Activated CD8-positive, alpha-beta T cell treated with anti-CD3 and anti-CD28 coated beads for 36 hours (primary cell): ENCODE measurements at places on chromosomes 5 and 9. TPM values are rescaled to one million over a fixed set of nuclear protein-coding genes. Genes with fewer than 3 reads are reported as not detected.

The MYORG gene
- total RNA-seq = 5.5 TPM

The SLC23A1 gene
- total RNA-seq = 0.63 TPM

The ANKRD18A gene
- total RNA-seq = 2.3 TPM

The CCDC152 gene
- 10.8 TPM for total RNA-seq

The OGN gene
- total RNA-seq = not detected

- H3K4me3 ChIP-seq = no peak overlapping the region
- H3K36me3 ChIP-seq = no peaks in the 10 kb centered on the region
- no peak for DNase-seq
- H3K4me1 ChIP-seq = peaks cover 3% of the 10 kb centered on the region
Measured at GRCh38 chr5:168875832-168876231, 296.7 kb upstream of the PANK3 start.

GRCh38 chr9:109817846-109818472 is 38.0 kb downstream of the PALM2AKAP2 start:
- no peaks in the 10 kb centered on the region for H3K36me3 ChIP-seq
- peaks cover 6% of the 10 kb centered on the region for H3K27me3 ChIP-seq
- DNase-seq = peak; percentile 62
- H3K27ac ChIP-seq = no peak overlapping the region
- no peaks in the 10 kb centered on the region for H3K4me1 ChIP-seq

DNA sequence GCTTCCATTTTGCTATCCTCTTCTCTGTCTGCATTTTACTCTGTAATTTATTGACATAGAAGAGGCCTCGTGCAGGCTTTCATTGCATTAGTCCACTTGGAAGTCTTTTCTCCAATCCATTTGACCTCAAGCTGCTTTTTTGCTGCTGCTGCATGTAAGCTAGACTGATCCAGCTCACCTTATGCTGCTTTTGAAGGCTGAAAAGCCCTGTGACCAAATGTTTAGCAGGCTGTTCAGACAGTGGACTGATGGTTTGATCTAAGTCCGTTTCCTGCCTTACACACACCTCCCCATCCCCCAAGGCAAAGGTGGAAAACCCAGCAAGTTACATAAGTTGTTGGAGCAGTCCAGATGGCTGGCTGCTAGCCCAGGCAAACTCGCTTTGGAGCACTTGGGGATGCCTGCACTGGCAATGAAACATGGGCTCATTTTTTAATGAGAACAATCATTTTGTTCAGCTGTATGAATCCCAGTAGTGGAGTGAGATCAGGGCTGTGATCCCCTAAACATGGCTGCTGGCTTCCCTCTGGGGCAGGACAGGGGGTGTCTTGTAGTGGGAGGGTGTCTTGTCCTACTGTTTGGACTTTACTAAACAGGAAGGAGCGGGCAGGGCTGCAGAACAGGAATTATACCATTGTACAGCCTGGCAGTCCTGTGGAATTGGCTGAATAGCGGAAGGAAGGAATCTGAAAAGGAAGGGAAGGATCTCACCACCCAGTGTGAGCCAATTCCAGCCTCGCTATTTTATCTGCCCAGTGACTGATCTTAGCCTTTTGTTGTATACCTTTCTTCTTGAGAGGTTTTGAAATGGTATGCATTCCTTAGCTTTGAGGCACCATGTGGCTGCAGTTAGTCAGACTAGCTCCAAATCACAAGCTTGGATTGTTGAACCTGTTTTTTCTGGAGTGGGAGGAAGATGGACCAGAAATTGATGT is 212.0 kb downstream of the ARHGAP26 start:
- peaks cover 57% of the 10 kb centered on the region for H3K4me1 ChIP-seq
- no peak for DNase-seq
- H3K27me3 ChIP-seq = no peaks in the 10 kb centered on the region
- H3K4me3 ChIP-seq = no peak overlapping the region
- peaks cover 11% of the 10 kb centered on the region for H3K36me3 ChIP-seq

DNA sequence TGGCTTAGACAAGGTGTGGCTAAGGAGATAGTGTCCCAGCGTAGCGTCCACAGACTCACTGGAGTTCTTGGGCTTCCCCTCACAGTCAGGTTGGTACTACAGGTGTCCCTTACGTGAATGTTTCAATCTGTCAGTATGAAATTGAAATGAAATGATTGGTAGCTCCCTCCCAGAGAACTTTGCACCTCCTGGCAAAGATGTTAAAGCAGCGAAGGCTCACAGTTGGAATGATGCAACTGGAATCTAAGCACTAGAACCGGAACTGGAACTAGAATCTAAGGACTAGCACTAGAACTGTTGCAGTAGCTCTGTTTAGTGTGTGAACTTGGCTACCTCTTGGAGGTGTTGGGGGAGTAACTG is 1.1 kb downstream of the SLC31A1 start:
- no peak for DNase-seq
- H3K27ac ChIP-seq = peak overlapping the region; percentile 89
- H3K4me3 ChIP-seq = peak overlapping the region; percentile 86
- H3K27me3 ChIP-seq = no peaks in the 10 kb centered on the region
- H3K36me3 ChIP-seq = peaks cover 11% of the 10 kb centered on the region

- H3K36me3 ChIP-seq = peaks cover 58% of the 10 kb centered on the region
- H3K4me1 ChIP-seq = peaks cover 41% of the 10 kb centered on the region
- no peak overlapping the region for H3K4me3 ChIP-seq
- H3K27ac ChIP-seq = no peak overlapping the region
- DNase-seq = no peak
Measured at GRCh38 chr5:131581702-131582101, 53.3 kb downstream of the RAPGEF6 start.

GRCh38 chr5:116719106-116719505 is 144.5 kb upstream of the SEMA6A start:
- H3K27me3 ChIP-seq = no peaks in the 10 kb centered on the region
- no peaks in the 10 kb centered on the region for H3K36me3 ChIP-seq

DNA sequence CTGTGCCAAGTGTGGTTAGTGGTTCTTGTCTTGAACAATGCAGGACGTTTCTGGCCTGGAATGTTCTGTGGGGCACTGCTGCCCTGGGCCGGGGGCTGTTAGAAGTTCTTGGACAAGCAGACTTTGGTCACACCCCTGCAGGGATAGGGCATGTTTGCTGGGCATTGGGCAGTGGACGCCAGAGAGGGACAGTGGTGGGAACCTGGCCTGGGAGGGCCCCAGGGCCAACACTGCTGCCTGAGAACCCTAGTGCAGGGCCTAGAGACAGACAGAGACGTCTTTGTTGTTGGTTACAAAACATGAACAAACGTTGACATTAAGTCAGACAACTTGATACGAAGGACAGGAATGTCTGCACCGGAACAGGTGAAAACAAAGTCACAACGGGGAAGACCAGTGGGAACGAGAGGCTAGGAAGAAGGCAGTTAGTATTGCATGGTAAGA is 57.0 kb downstream of the WNK2 start:
- H3K36me3 ChIP-seq = no peaks in the 10 kb centered on the region
- H3K27me3 ChIP-seq = no peaks in the 10 kb centered on the region
- H3K27ac ChIP-seq = no peak overlapping the region
- no peak overlapping the region for H3K4me3 ChIP-seq
- DNase-seq = no peak

- peaks cover 5% of the 10 kb centered on the region for H3K27me3 ChIP-seq
- H3K4me3 ChIP-seq = no peak overlapping the region
- no peaks in the 10 kb centered on the region for H3K36me3 ChIP-seq
- peaks cover 3% of the 10 kb centered on the region for H3K4me1 ChIP-seq
Measured at GRCh38 chr9:99294850-99295461, 72.9 kb downstream of the SEC61B start.

- no peaks in the 10 kb centered on the region for H3K36me3 ChIP-seq
- H3K4me1 ChIP-seq = no peaks in the 10 kb centered on the region
- H3K27me3 ChIP-seq = no peaks in the 10 kb centered on the region
- H3K4me3 ChIP-seq = no peak overlapping the region
Measured at GRCh38 chr5:51194671-51195070, 188.6 kb upstream of the ISL1 start.

DNA sequence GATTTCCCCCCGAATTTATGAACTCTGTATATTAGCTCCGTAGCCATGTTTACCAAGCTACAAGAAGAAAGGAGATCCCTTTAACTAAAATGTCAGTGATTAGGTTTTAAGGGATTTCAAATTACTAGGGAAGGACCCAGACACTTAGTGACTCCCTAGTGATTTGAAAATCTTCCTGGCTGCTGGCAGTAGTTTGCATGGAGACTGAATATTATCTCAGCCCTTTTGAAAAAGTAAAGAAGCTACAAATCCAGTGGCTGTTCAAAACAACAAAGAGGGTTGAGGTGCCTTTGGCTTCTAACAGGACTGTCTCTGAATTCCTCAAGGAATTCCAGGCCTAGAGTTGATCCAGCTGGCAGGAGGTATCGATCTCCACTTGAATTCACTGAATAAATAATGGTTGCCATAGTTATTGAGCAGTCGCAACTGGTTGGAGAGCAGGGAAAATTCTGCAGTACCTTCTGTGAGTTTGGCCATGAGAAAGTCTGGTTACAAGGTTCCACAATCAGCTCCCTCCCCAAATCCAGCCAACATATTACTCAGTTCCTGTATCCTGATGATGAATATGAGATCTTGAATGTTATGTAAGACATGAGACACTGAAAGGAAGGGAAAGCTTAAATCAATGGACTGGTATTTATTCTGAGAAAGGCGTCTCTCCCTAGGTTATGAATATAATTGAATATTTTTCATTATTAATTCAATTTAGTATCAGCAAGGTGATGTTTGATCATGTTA is 37.7 kb downstream of the NR4A3 start:
- peaks cover 2% of the 10 kb centered on the region for H3K4me1 ChIP-seq
- peaks cover 88% of the 10 kb centered on the region for H3K36me3 ChIP-seq
- H3K27me3 ChIP-seq = no peaks in the 10 kb centered on the region
- no peak overlapping the region for H3K27ac ChIP-seq
- no peak overlapping the region for H3K4me3 ChIP-seq
- DNase-seq = no peak

- peaks cover 27% of the 10 kb centered on the region for H3K4me1 ChIP-seq
- no peak overlapping the region for H3K4me3 ChIP-seq
- H3K36me3 ChIP-seq = peaks cover 38% of the 10 kb centered on the region
- no peak overlapping the region for H3K27ac ChIP-seq
Measured at GRCh38 chr5:179767496-179768100, 26.2 kb upstream of the LTC4S start.
